Thoracic aorta (tissue), 2 donors: ENCODE measurements at places on chromosomes 4 and X. TPM values are rescaled to one million over a fixed set of nuclear protein-coding genes. Genes with fewer than 3 reads are reported as not detected.

S100P gene
- total RNA-seq = not detected

DCAF4L1 gene
- total RNA-seq = not detected

CT47A7 gene
- total RNA-seq = not detected

NHSL2 gene
- total RNA-seq = 15.0 TPM

PCYT1B gene
- under 0.01 TPM for total RNA-seq

MAGEB16 gene
- not detected for total RNA-seq

CCNB3 gene
- total RNA-seq = not detected
